ENCODE measurements at places on chromosomes 2 and 18.
A peak's percentile ranks its signal among the peaks of the same experiment; 100 is the strongest.

DNA sequence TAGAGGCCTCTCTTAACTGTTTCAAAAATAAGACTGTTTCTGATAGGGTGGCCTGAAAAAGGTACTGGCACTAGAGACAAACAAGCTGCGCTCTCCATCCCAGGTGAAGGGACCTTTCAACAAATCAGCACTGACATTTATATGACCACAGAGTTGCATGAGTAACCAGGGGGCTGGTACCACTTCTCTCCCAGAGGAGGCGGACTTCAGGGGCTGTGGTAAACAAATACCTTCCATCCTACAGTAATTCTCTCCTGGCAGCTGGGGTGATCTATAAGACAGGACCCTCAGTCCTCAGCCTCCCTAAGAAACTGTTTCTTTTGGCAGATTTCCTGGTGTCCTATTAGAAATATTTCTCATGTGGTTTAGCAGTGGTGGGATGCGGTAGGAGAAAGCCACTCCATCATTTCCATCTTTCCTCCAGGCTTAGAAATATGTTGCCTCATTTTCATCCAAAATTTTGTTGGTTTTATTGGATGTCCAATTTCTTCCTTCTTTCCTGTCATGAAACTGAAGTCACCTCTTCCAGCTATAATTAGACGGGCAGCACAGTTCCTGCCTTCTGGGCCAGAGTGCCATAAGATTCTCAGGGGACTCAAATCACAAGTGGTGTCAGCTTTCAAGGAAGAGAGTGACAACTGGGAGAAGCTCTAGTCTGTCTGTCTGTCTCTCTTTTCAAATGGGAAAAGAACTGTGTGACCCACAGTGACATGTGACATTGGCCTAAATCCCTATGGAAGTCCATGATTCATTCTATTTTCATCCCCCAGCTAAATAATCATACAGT, 96.4 kb downstream of the CYRIA start:
- no peak for DNase-seq

DNA sequence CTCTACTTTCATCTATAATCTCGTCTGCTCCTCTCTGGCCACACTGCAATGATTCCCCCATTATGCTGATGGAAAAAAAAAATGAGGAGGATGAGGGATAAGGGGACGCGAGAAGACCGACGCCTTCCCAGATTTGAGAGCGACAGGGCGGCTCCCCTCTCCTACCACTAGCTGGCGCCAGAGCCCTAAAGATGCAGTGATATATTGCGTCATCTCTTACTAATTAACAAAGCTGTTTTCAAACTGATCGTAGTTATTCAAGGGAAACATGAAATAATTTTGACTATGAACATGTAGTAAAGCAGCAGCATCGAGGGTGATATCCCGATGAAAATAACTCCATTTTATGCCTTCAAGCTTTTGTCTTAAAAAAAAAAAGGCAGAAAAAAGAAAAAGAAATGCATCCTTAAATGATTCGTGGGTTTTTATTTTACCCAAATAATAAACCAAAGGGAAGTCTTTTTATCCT, 48.0 kb upstream of the HNRNPA3 start:
- peak; percentile 90 for DNase-seq

- no peak for DNase-seq
Measured at GRCh38 chr2:73227086-73227485, 6.0 kb downstream of the PRADC1 start.

GRCh38 chr18:11320986-11321385, 171.6 kb upstream of the PIEZO2 start:
- DNase-seq, result no peak

DNA sequence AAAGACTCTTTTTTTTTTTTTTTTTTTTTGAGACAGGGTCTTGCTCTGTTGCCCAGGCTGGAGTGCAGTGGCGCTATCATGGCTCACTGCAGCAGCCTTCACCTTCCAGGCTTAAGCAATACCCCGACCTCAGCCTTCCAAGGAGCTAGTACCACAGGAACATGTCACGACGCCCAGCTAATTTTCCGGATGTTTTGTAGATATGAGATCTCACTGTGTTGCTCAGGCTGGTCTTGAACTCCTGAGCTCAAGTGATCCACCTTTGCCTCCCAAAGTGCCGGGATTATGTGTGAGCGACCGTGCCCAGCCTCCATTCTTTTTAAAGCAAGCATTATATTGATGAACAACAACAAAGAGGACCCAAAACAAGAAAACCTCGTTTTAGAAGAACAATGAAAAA, 307.1 kb upstream of the ID2 start:
- no peak for DNase-seq

DNA sequence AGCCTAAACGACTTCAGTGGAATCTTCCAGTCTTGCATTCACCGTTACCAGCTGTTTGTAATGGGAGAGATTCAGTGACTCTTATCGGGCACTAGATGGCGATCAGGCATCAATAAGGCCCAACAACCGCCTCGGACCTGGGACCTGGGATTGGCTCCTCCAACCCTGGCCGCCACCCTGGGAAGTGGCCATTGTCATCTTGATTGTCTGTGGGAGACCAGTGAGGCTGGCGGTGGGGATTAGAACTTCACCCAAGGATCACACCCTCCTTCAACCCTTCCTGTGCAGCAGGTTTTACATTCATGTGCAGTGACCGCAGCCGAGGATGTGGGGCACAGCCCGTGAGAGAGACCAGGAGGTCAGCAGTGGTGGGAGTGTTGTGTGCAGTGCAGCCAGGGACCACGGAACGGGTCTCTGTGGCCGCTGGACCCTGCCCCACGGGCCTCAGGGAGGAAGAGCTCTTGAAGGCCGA, 85.3 kb downstream of the SPP2 start:
- peak; percentile 82 for DNase-seq

- no peak for DNase-seq
Measured at GRCh38 chr2:127254386-127254981, 34.4 kb upstream of the CYP27C1 start.

DNA sequence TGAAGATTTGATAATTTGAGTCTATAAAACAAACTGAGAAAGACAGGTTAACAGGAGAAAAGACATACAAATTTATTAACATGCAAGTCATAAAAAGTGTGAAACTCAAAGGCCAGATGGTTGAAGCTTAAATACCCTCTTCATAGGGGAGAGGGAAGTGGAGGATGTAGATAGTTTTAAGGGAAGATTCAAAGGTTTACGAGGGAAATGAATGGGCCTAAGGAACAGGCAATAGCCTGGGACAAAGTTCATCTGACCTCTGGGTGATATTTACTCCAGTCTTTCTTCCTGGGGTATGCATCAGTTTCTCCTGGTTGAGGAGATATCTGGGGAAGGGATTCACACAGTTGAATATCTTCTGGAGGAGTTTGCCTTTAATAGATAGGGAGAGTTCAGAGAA, 215.0 kb upstream of the SP5 start:
- no peak for DNase-seq

DNA sequence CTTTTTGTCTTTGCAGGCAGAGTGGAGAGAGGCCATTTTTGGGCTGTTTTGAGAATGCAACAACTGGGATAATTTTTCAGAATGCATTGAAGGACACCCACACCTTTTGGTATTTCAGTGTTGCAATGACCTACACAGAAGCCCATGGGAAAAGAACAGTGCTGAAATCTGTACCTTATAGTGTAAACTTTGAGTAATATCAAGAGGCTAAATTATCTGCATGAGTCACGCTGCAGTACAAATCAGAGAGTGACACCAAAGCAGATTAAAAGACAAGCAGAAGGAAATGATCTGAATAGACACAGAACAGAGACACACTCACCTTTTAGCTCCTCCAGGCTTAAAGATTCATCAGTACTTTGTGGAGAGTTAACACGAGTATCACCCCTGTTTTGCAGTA, 265.3 kb downstream of the PAX3 start:
- DNase-seq, result no peak

- DNase-seq, result no peak
Measured at GRCh38 chr2:231228223-231228622, 29.8 kb downstream of the ARMC9 start.

- DNase-seq, result peak; percentile 46
Measured at GRCh38 chr2:135916207-135916606, 40.0 kb upstream of the MCM6 start.

DNA sequence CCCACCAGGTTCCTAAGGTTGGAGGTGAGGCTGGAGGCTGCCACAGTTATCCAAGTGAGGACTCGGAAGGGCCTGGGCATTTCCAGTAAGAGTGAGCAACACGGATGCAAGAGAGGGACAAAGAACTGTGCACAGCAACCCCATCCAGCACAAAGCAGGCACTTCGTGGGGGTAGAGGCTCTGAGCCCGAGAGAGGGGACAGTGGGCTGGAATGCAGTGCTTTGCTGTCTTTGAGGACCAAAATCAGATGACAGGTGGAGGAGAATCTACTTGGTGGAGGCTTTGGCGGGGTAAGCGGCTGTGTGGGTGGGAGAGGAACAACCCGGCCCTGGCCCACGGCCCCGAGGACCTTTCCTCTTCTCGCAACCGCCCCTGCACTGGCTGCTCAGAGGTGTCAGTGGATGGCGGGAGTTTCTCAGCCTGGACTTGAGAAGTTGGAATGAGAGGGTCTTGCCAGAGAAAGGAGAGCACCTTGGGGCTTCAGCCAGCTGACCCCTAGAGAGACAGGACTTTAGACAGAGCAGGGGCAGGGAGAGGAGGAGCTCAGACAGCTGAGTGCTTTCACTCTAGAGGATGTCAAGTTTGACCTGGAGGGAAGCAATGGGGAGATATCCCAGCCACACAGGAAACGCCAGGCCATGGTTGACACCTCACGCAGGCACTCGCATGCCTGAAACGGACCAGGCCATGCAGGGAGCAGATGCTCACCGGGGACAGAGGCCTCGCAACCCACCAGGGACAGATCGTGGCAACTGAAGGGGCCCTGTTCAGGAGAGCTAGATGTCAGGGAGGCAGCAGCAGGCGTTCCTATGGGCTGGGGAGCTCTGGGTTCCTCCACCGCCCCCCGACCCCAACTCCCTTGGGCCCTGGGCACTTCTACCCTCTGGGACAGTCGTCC, 11.6 kb downstream of the RAMP1 start:
- DNase-seq, result no peak

GRCh38 chr18:36397033-36397432, 99.5 kb downstream of the FHOD3 start:
- no peak for DNase-seq

- DNase-seq, result no peak
Measured at GRCh38 chr2:216300906-216301305, 71.4 kb downstream of the MARCHF4 start.

All from NCI-H2081 (cell line).